ENCODE measurements at places on chromosomes 5 and 9. TPM values are rescaled to one million over a fixed set of nuclear protein-coding genes. Genes with fewer than 3 reads are reported as not detected.

DNA sequence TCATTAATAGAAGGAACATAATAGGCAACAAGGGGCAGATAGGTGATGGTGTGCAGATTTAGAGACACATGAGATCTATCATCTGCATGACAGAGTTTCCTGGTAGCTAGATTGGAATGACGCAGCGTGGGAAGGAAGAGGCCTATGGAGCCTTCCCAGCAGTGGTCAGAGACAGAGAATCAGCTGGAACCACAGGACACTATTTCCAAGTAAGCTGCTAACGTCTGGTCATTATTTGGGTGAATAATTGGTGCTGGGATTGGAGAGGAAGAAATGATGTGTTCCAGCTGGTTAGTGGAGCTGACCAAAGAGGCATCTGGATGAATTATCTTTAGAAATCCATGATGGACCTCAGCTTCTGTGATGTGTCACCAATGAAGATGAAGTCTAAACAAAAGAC, 91.2 kb upstream of the PRR16 start:
- no peak for DNase-seq

DNA sequence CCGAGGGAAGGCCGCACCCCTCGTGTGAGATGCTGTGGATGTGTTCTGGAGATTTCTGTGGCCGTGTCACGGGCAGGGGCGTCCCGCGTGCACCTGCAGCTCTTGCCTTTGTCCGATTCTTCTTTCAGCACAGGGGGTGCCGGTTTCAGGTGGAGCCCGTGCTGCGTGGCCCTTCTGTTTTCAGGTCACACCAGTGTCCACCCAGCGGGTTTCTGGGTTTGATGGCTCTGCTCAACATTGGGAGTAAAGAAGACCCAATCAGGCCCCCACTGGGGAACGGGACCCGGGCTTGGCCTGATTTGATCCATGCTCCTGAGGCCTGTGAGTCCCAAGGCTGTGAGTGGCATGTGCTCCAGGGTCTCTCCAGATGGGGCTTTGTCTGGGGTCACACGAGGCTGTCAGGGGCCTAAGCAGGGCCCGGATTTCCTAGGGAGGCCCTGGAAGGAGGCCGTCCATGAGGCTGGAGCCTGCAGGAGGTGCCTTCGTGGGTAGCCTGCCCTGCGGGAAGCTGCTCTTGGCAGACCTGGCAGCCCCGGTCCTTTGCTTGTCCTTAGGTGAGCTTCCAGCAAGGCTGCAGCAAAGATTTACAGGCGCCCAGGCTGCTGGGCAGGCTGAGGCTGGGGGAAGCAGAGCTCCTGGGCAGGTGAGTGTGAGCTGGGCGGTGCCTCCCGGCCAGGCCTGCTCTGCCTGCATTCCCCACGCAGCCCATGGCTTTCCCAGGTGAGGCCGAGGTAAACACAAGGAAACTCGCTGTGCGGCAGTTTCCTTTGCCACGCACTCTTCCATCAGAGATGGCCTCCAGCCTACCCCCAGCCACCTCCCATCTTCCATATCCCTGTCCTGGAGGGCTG, 12.8 kb downstream of the MRPL36 start:
- no peak for DNase-seq

DNA sequence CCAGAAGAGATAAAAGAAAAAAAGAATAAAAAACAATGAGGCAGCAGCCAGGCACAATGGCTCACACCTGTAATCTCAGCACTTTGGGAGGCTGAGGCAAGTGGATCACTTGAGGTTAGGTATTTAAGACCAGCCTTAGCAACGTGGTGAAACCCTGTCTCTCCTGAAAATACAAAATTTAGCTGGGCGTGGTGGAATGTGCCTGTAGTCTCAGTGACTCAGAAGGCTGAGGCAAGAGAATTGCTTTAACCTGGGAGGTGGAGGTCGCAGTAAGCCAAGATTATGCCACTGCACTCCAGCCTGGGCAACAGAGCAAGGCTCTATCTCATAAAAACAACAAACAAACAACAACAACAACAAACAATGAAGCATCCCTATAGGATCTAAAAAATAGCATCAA, 121.5 kb downstream of the HMHB1 start:
- no peak for DNase-seq

TMOD1 gene
- 2.5 TPM for total RNA-seq

PRR16 gene
- total RNA-seq: 8.7 TPM

ZNF484 gene
- 9.3 TPM for total RNA-seq

GABRP gene
- total RNA-seq: 0.10 TPM
